ENCODE measurements at places on chromosomes 13 and 19. TPM values are rescaled to one million over a fixed set of nuclear protein-coding genes. Genes with fewer than 3 reads are reported as not detected.

- peak; percentile 30 for DNase-seq
Measured at GRCh38 chr13:50466456-50466855, 377.0 kb downstream of the DLEU7 start.

DNA sequence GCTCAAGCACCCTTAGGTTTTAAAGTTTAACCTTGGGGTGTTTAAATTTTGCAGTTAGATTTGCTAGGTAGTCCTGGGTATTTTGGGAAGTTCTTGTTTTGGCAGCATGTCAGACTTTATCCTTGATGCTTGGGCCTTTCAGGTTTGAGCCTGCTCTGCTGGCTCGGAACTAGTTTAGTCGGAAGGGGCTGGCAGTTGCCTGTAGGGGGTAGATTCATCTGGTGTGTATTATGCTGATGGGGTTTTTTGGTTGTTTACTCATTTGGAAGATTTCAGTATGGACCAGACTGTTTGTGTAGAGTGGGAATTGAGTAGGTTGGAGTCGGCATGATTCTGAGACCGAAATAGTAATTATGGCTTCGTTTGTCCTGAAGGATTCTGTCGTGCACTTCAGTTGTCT, 15.1 kb downstream of the ILF3 start:
- no peak for DNase-seq

DNA sequence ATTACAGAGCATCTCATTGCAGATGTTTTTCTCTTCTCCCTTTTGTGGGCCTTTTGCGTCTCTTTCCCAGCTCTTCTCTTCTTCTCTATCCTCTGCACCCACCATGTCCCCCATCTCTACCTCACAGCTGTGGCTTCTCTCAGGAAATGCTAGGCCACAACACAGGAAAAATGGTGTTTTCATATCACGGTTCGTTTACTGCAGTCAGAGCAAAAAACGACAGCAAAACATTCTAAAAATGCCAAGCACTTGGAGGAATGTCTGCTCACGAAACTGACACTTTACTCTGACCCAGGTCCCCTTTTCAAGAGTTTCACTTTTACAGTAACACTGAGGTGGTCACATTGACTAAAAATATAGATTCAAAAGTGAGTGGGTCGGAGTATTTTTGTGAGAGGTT, 152.2 kb downstream of the DCT start:
- DNase-seq: no peak

DNA sequence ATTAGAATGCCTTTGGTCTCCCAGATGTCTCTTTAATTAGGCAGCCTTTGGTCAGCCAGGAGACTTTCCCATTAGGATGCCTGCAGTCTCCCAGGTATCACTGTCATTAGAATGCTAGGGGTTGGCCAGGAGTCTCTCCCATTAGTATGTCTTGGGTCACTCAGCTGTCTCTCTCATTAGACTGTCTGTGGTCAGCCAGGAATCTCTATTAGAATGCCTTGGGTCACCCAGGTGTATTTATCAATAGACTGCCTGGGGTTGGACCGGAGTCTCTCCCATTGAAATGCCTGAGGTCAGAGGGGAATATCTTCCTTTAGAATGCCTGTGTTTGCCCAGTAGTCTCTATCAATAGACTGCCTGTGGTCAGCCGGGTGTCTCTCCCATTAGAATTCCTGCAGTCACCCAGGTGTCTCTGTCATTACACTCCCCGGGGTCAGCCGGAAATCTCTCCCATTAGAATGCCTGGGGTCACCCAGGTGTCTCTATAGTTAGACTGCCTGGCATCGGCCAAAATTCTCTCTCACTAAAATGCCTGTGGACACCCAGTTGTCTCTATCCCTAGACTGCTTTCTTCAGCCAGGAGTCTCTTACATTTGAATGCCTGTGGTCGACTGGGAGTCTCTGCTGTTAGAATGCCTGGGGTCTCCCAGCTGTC, 1460.3 kb downstream of the UQCRFS1 start:
- no peak for DNase-seq

The IZUMO2 gene
- total RNA-seq: not detected

- DNase-seq: no peak
Measured at GRCh38 chr19:35095667-35096368, 19.8 kb upstream of the FXYD3 start.

DNA sequence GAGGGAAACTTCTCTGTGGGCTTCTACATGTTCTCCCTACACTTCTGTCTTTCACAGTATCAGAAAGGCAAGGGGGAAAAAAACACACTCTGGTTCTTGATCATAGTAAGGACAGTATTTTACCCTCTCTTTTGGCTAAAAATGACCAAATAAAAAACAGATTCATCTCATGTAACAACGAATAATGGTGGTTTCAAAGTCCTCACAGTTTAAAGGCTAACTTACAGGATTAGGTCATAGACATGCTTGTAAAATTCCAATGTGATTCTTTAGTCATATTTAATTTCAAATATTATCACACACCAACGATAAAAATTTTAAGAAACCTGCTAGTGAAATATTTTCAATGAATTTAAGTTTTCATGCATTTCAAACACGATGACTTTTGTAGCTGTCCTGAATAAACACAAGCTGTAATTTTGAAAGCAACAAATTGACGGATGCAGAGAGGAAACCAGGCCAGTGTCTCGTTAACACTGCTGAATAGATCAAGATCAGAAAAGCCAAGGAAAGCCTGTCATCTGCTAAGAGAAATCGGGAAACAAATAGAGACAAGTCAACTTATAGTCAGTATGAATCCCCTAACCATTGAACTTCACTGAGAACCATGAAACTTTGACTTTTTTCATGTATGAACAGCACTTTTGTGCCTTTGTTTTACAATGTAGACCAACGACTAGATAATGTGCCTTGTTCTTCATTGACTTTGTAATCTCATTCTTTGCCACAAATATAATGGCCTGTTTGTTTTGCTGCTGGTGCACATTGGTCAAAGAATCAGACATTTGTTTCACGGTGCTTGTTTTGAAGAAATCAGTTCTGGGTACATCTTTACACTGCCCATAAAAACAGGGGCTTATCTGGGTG, 22.0 kb downstream of the MBNL2 start:
- no peak for DNase-seq

- DNase-seq: no peak
Measured at GRCh38 chr13:21133077-21133476, 43.3 kb downstream of the SKA3 start.

DNA sequence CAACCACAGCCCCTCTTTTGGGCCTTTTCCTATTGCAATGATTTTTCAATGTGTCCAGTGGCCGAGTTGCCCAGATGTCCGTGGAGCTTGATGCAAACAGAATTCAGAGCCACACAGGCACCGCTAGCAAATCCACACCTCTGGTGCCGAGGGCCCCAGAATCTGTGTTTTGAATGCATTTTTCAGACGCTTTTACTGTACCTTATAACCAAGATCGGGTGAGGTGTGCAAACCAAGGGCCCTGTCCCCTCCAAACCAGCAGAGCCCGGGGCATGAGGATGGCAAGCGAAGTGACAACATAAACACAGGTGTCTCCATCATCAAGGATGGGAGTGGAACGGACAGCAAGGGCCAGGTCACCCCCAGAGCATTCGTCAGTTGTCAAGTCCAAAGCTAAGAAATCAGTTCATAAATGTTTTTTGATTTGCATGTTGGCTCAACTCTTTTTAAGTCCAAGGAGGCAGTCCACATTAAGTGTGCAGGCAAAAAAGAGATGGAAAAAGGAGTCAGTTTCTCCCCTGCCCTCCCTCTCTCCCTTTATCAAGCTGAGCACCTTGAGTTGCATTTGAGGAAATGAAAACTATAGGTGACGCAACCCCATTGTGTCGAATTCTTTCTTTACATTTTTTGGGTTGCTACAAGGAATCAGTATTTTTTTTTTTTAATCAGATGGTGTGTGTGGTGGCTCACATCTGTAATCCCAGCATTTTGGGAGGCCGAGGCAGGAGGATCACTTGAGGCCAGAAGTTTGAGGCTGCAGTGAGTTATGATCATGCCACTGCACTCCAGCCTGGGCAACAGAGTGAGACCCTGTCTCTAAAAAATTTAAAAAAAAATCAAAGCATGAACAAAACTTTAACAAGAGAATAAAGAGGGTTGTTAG, 2.9 kb downstream of the CCDC8 start:
- DNase-seq: no peak
